ENCODE measurements at places on chromosomes 3 and 15.

DNA sequence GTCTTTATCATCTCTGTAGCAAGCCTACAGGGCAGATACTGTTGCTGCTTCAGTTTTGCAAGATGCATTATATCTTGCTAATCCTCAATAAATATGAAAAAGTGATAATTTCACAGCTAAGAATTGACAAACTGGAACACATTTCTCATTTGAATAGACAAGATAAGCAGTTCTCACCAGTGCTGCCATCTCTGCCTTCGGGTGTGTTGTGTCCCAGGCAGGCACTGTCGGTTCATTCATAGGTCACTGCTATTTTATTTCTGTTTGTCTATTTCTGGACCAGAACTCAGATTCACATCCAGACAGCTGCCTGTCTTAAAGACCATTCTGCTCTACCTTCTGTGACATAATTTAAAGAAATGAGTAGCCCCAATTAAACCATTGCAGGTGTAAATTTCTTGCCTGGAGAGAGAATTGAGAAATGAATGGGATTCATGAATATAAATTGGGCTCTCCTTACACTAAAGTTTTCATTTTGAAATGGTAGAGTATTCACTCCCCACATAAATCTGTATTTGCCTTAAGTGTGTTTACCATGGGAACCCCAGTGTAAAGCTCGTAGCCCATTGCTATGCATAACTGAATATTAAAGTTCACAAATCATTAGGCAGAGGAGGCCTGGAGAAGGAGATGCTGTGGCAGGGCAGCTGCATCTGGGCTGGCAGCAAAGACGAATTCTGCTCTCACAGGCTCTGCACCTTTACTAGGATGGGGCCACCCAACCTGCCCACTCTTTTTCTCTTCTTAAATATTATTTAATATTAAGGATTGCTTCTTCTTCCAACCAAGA is 149.9 kb downstream of the ARPP21 start:
- no peak for DNase-seq
- H3K27ac ChIP-seq = no peak overlapping the region
- no peaks in the 10 kb centered on the region for H3K27me3 ChIP-seq
- no peaks in the 10 kb centered on the region for H3K36me3 ChIP-seq
- H3K4me1 ChIP-seq = no peaks in the 10 kb centered on the region

- no peak for DNase-seq
- H3K4me1 ChIP-seq = no peaks in the 10 kb centered on the region
- H3K27ac ChIP-seq = no peak overlapping the region
- H3K27me3 ChIP-seq = no peaks in the 10 kb centered on the region
These were observed 30.0 kb downstream of the XXYLT1 start for GRCh38 chr3:195240939-195241338.

- no peaks in the 10 kb centered on the region for H3K36me3 ChIP-seq
- H3K4me3 ChIP-seq = no peak overlapping the region
- H3K27ac ChIP-seq = no peak overlapping the region
- H3K4me1 ChIP-seq = peaks cover 38% of the 10 kb centered on the region
These were observed 80.2 kb downstream of the BFSP2 start for GRCh38 chr3:133479895-133480669.

GRCh38 chr3:12472000-12472610 is 12.2 kb upstream of the TSEN2 start:
- no peak overlapping the region for H3K4me3 ChIP-seq
- no peaks in the 10 kb centered on the region for H3K27me3 ChIP-seq
- peaks cover 11% of the 10 kb centered on the region for H3K4me1 ChIP-seq
- DNase-seq = no peak

DNA sequence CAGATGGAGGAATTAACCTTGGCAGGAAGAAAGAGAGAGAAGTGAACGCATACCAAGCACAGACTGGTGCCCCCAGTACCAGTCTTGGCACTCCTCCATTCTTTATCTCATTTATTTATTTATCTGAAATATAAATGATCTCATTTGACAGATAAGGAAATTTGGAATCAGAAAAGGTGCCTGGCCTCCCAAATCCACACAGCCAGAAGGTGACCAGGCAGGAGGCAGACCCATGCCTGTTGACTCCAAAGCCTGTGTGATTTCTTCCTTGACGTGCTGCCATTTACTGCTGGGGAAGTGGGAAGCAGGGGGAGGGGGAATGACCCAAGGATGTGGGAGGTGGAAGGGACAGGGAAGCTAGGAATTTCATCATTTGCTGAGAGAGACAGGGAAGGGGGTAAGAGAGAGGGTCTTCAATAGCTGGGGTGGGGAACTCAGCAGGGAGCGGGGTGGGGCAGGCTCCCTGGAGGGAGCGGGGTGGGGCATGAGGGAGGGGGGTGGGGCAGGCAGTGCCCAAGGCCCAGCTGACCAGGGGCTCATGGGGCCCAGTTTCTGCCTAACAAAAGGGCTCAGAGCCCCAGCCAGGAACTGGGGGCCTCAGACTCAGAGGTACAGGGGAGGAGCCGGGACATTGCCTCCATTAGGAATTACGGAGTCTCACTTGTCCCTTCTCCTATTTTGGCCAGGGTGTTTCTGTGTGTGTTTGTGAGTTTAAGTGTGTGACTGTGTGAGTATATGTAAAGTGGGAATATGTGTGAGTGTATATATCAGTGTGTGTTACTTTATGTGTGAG is 63.0 kb downstream of the MINAR1 start:
- no peak overlapping the region for H3K27ac ChIP-seq
- H3K4me1 ChIP-seq = no peaks in the 10 kb centered on the region
- H3K4me3 ChIP-seq = no peak overlapping the region
- no peaks in the 10 kb centered on the region for H3K36me3 ChIP-seq

GRCh38 chr3:197508461-197508860 is 47.3 kb downstream of the BDH1 start:
- no peak overlapping the region for H3K4me3 ChIP-seq
- no peak for DNase-seq
- peaks cover 5% of the 10 kb centered on the region for H3K4me1 ChIP-seq
- H3K27ac ChIP-seq = no peak overlapping the region
- no peaks in the 10 kb centered on the region for H3K27me3 ChIP-seq

DNA sequence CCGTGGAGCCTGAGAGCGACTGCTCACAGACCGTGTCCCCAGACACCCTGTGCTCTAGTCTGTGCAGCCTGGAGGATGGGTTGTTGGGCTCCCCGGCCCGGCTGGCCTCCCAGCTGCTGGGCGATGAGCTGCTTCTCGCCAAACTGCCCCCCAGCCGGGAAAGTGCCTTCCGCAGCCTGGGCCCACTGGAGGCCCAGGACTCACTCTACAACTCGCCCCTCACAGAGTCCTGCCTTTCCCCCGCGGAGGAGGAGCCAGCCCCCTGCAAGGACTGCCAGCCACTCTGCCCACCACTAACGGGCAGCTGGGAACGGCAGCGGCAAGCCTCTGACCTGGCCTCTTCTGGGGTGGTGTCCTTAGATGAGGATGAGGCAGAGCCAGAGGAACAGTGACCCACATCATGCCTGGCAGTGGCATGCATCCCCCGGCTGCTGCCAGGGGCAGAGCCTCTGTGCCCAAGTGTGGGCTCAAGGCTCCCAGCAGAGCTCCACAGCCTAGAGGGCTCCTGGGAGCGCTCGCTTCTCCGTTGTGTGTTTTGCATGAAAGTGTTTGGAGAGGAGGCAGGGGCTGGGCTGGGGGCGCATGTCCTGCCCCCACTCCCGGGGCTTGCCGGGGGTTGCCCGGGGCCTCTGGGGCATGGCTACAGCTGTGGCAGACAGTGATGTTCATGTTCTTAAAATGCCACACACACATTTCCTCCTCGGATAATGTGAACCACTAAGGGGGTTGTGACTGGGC is 7.3 kb downstream of the FAM131A start:
- peaks cover 11% of the 10 kb centered on the region for H3K4me1 ChIP-seq
- no peak overlapping the region for H3K4me3 ChIP-seq
- H3K27me3 ChIP-seq = no peaks in the 10 kb centered on the region
- H3K27ac ChIP-seq = no peak overlapping the region
- no peak for DNase-seq

- no peak overlapping the region for H3K27ac ChIP-seq
- H3K4me3 ChIP-seq = no peak overlapping the region
- no peaks in the 10 kb centered on the region for H3K36me3 ChIP-seq
- no peak for DNase-seq
- no peaks in the 10 kb centered on the region for H3K27me3 ChIP-seq
- no peaks in the 10 kb centered on the region for H3K4me1 ChIP-seq
These were observed 28.6 kb upstream of the SERPINI2 start for GRCh38 chr3:167502401-167502800.

DNA sequence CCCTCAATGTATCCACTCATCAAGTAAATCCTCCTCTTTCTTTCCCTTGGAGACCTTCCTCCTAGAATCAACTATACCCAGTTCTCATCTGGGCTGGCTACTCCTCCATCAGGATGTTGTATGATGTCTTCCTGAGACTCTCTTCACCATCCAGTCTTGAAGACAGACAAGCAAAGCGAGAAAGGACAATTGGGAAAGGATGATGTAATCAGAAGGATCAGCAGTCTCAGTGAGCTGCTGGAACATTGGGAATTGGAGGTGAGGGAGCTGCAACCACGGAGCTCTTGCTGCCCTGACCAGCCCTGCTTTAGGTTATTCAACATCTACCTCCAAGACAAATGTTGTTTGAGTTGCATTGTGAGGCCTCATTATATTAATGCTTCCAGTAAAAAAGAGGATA is 48.0 kb upstream of the UBP1 start:
- no peak overlapping the region for H3K27ac ChIP-seq
- DNase-seq = no peak
- no peak overlapping the region for H3K4me3 ChIP-seq
- H3K4me1 ChIP-seq = no peaks in the 10 kb centered on the region
- H3K36me3 ChIP-seq = no peaks in the 10 kb centered on the region
